ENCODE measurements at places on chromosomes 11 and 22.

GRCh38 chr11:45026835-45027234 lies 76.2 kb upstream of the TP53I11 start:
- DNase-seq, result no peak

DNA sequence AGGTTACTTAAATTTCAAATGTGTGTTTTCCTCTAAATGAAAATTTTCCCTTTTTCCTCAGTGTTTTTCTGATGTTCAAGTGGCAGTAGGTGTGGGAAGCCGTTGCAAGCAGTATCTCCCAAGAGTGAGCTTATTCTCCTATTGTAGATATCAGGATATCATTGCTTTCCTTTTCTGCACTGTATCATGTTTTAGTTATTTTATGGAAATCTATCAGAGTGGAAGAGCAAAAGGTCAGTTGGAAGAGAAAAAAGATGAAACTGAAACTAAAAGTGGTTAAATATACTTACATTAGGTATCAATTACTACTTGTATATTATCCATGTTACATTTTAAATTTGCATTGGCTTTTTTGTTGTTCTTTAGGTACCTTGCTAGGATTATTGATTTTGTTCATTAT lies 57.0 kb downstream of the PDE3B start:
- DNase-seq, result no peak

- DNase-seq, result no peak
Observed at GRCh38 chr22:17954860-17955587, 69.3 kb downstream of the MICAL3 start.

DNA sequence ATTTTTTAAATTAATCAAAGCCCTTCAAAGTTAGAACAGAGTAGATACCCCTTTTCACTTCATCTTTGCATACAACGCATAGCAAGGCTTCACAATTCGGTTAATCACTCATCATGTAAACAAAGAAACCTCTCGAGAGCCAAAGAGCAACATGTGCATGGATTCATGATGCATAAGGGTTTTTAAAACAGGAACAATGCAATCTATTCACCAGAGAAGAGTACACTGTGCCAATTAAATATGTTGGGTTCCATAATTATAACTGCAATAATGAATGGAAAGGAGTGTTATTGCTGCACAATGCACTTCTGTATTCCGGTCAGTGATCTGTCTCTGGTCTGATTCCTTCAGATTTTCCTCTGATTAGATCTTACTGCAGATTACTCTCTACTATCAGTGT lies 45.3 kb downstream of the CADM1 start:
- DNase-seq, result no peak

GRCh38 chr11:6654281-6655019 lies 1.2 kb downstream of the DCHS1 start:
- no peak for DNase-seq

DNA sequence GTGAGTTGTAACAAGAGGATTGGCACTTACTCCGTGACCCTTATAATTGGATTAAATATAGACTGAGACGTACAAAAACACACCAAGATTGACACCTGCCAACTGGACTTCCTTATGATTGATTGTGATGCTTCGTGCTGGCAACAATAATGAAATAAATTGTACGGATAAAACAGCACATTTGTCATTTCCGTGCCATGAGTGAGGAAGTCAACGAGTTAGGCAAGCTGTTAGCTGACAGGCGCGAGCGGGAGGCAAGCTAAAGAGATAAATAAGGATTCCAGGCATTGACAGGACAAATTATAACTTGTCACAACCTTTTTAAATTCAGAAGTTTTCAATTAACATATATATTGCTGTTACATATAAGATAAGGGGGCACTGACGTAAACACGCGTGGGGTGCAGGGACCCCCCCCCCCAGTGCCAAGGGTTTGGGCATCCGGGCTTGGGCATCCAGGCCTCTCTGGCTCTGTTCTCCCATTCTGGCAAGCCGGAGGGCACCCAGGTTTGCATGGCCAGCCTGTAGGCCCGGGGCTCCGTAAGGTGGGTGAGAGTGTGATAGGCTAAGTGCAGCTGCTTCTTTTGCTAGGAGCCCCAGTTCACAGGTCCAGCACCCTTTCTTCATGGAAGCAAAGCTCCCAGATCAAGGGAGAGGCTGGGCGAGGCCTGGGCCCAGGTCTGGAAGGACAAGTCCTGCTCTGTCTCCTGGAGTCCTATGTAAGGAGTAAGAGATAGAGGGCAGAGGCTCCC lies 11.2 kb upstream of the PAX6 start:
- DNase-seq, result no peak

- no peak for DNase-seq
Observed at GRCh38 chr11:93013646-93014045, 44.2 kb downstream of the MTNR1B start.

DNA sequence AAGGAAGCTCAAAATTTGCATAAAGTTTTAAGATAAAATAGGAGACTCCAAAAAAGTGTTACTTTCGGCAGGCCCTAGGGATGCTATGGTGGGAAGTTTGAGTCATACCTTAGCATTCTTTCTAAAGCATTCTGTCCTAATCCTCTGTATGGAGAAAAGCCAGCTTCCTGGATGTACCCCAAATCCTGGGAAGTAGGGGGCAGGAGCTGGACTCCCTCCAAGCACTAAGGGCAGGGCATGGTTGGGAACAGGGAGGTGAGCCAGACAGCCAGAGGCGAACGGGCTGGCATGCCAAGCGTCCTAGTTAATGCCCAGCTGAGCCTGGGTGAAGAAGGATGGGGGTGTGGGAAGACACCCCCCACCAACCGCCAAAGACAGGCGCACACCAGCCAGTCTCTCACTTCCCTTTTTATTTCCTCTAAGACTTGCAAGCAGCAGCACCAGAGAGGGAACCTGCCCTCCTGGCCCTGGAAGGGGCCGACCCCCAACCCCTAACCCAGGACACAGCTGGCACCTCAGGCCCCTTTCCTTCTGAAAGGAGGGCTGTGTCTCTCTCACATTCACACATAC lies 23.9 kb downstream of the RTN4RL2 start:
- no peak for DNase-seq

- no peak for DNase-seq
Observed at GRCh38 chr11:76962583-76963416, 71.4 kb upstream of the B3GNT6 start.

- DNase-seq, result no peak
Observed at GRCh38 chr11:59011655-59012397, 72.5 kb downstream of the GLYATL1 start.

DNA sequence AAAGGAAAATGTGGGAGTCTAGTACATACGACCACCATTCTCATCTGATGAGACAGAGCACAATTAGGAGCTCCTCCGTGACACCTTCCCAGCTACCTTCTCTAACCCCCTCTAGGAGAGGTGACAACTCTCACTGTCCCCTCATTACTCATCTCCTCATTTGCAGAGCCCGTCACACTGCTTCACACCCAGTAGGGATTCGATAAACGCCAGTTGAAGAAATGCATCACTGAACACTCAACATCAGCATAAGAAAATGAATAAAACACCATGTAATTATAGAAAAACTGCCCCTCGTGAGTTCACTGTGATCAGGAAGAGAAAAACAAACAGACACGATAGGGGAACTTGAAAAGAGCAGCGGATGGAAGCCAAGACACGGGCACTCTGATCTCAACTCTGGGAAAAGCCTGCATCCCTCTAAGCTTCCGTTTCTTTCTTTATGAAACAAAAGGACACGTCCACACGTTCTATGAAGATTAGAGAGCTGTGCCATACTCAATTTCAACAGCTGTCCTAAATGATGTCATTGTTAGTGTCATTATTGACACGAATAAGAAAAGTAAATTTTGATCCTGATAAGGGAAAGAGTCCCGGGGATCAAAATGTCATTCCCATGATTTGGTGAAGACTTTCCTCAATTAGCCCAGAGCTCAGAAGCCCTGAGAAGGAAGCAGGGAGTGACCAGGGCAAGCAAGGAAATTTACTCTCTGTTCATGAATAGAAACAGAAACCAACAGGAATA lies 356.9 kb downstream of the LARGE1 start:
- DNase-seq, result no peak

DNA sequence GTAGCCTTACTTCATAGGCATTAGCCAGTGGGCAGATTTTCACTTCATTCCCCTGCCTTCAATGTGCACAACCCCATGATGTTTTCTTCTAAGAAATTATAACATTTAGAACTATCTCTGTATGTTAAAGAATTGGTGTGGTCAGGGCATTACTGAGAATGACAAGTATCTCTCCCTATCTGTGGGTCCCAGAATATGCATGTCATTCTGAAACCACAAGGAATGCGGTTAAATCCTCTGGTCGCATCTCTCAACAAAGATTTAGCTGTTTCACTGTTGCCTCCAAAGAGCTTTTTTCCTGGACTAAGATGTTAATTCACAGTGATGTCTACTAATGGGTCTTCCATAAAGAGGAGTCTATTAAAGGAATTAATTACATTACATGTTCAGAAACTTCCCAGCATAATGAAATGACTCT lies 62.7 kb downstream of the LIF start:
- no peak for DNase-seq

- no peak for DNase-seq
Observed at GRCh38 chr22:49048591-49048990, 779.1 kb downstream of the BRD1 start.

- DNase-seq, result no peak
Observed at GRCh38 chr11:112524798-112525197, 264.1 kb upstream of the PLET1 start.

GRCh38 chr11:86408845-86409244 lies 34.2 kb downstream of the CCDC81 start:
- no peak for DNase-seq

DNA sequence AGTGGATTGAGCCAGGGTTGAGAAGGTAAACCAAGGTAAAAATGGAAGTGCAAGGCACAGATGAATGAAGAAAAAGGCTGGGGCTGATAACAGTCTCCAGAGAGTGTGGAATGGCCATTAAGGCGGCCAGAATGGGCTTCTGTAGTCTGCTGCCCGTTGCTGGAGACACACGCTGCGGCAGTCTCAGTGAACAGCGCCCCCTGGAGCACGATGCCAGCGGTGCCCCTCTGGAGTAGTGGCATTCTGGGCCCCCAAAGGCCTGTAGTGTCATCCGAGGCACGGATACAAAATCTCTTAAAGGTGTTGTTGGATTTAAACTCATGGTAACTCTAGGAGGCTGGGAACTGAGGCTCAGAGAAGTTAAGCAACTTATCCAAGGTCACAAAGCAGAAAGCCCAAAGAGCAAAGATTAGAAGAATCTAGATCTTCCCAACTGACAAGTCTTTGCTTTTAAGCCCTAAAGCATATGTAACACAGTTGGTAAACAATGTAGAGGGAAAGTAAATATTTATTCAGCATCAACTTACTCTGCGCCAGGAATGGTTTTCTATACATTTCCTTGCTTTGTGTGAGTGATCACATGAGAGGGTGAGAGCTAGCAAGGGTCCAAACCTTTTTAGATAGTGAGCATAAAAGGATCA lies 18.2 kb downstream of the KCNJ1 start:
- DNase-seq, result peak; percentile 40

DNA sequence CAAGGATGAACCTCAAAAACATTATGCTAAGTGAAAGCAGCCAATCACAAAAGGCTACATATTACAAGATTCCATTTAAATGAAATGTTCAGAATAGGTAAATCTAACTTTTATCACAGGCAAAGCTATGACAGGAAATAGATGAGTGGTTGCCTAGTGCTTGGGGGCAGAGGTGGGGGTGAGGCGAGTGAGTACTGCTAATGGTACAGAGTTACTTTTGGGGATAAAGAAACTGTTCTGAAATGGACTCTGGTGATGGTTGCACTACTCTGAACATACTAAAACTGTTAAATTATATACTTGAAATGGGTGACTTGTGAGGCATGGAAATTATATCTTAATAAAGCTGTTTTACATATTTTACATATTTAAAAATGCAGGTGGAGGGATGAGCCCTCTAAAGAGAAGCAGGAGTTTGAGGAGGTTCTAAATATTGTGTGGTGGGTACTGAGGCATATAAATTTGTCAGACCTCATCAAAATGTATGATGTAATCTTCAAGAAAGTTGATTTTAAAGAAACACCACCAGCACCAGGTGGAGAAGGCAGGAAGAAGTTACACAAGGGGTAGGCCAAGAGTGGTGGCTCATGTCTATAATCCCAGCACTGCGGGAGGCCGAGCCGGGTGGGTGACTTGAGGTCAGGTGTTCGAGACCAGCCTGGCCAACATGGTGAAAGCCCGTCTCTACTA lies 3.6 kb downstream of the SLC43A1 start:
- no peak for DNase-seq

- DNase-seq, result no peak
Observed at GRCh38 chr11:70908223-70908622, 344.2 kb downstream of the SHANK2 start.

DNA sequence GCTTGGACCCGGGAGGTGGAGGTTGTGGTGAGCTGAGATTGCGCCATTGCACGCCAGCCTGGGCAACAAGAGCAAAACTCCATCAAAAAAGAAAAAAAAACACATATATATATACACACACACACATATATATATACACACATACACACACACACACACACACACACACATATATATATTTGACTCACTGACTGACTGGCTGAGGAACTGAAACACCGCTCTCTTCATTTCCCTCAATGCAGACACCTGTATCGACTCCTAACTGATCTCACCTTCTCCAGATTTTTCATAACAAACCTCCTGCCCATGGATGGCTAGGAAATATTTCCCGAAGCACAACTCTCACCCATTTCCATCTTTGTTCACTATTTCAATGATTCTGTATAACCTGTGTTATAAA lies 140.7 kb upstream of the ANO3 start:
- DNase-seq, result no peak

DNA sequence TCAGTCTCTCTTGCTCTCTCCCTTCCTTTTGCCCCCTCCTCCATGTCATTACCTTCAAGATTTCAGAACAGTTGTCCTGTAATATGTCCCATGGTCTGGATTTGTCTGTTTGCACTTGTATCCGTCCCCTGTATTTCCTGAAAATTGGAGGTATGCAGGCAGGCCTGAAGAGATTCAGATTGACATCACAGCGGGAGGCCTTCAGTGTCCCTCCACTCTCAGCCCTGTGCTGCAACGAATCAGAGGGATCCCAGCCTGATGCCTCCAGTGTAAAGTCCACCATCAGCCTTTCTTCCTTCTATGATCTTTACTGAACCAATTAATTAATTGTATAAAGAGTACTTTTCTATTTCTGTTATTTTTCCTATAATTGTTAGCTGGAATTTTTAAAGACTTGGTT lies 57.3 kb downstream of the ELMOD1 start:
- no peak for DNase-seq

- no peak for DNase-seq
Observed at GRCh38 chr22:45425101-45425500, 11.6 kb downstream of the RIBC2 start.

GRCh38 chr11:32153747-32154146 lies 62.9 kb downstream of the RCN1 start:
- no peak for DNase-seq
